ENCODE measurements at places on chromosomes 5 and 9.

DNA sequence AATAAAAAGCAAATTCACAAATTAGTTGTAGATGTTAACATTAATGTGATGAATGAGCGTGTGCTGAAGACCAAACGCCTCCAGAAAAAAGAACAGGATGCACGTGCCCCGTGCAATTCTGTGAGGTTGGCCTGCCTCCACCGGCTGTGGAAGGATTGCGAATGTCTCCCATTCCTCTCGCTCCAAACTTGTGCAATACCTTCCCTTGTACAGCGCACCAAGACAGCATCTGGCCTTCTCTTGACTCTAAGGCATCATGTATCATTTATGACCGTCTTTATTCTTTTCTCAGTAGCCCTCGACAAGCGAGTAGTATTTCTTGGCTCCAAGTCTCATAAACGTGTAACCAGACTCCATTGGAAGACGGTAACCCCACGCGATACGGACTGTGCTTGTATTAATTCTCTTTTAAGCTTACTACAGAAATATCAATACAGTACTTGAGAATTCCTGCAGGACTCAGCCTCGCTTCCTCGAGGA, 1.5 kb upstream of the TESK1 start:
- peak; percentile 61 for DNase-seq

DNA sequence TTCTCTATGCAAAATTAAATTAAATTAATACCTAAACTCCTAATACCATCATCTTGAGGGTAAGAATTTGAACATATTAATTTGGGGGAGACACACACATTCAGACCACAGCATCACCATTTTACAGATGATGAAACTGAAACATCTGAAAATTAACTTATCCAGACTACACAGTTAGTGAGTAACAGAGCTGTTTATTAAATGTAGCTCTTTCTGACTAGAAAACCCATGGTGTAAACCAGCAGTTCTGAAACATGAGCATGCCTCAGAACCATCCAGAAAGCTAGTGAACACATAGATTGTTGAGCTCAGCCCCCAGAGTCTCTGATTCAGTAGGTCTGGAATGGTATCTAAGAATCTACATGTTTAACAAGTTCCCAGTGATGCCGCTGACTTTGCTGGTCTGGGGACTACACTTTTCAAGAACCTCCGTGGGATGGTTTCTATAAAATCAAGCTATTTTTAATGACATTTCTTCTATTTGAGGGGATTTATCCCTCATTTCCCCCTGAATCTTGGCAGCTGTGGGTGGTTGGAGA, 113.5 kb downstream of the RORB start:
- no peak for DNase-seq

GRCh38 chr5:156388233-156388632, 61.3 kb downstream of the SGCD start:
- no peak for DNase-seq

DNA sequence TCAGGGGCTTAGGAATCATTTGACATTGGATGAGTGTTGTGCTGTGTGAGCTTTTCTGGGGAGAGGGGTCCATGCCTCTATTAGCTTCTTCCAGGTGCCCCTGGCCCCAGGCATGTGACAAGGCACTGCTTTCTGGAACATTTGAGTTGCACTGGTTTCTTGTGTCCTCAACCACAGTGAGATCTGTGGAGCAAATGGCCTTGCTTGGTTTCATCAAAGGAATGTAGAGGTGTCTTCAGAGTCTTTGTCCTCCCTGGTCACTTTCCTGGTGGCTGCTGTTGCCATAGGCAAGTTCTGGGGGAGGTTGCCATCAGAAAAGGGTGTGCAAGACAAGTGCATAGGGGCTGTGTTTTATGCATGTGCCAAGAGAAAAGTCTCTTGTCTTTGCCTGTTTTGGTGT, 157.5 kb downstream of the MACROH2A1 start:
- DNase-seq, result no peak

DNA sequence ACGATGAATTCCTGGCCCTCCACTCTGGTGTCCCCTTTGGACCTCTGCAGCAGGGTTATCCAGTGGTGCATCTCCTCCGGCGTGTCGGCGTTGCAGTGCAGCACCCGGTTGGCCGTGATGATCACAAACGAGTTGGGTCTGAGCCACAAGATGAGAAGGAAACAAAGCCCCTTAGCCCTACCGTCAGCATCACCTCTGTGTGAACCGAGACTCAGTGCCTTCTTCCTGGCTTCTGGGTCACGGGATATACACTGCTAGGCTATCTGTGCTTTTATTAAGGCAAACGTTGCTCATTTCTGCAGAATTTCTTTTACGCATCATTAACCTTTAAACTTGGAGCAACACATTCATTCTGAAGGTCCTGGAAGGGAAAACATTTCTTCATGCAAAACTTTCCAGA, 65.1 kb upstream of the RETREG1 start:
- no peak for DNase-seq

GRCh38 chr5:77871946-77872345, 95.8 kb upstream of the TBCA start:
- DNase-seq, result no peak

All from fibroblast of skin of back (primary cell).